ENCODE measurements at places on chromosomes 3 and 15.

DNA sequence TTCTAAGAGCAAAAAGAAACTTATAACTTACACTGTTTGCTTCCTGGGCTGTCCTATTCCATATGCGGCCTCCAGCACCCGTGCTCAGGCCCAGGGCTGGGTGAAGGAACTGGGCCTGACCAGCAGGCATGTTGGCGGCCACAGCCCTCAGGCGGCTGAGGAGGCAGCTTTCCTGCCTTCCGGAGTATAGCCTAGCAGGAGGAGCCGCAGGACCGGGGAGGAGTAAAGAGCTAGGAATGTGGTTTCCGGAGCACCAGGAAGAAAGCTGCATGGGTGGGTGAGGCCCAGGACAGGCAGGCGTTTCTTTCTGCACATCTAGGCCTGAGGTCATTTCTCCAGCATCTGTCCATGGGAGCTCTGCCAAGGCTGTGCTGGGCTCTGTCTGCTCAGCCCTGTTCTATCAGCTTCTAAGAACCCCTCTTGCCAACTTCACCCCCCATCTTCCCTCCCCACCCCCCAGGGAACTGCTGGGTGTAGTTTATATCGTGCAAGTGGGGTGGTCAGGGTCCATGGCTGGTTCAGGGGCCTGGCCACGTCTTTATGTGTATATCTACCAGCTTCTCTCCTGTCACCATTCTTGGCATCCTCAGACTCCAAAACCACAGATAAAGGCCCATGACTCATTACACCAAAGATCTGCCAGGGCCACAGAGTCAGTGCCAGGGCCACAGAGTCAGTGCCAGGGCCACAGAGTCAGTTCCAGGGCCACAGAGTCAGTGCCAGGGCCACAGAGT is 7.8 kb upstream of the KIF7 start:
- no peak for DNase-seq

DNA sequence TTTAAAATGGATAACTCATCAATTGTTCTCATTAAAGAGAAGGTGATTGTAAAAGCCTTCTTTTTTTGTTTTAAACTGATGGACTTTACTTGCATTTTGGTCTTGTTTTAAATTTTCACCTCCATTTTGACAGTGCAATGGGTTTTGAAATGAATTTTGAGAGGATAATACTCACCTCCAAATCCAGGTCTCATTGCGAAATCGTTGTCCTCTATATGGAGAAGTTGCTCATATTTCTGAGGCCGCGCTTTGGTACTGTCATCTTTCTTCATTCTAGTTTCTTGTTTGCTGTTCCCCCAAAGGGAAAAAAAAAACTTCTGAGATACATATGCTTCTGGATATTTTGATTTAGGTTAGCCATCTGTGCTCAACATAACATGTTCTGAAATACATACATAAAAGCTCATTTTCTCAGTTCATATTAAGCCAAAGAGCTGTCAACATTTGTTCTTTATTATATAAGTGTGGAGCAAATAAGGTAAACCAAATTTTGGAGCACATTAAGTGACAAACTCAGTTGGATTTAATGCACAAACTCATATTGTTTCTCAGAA is 9.6 kb downstream of the GABRR3 start:
- DNase-seq: no peak

- DNase-seq: no peak
Observed at GRCh38 chr15:44286814-44287452, 1.6 kb upstream of the GOLM2 start.

DNA sequence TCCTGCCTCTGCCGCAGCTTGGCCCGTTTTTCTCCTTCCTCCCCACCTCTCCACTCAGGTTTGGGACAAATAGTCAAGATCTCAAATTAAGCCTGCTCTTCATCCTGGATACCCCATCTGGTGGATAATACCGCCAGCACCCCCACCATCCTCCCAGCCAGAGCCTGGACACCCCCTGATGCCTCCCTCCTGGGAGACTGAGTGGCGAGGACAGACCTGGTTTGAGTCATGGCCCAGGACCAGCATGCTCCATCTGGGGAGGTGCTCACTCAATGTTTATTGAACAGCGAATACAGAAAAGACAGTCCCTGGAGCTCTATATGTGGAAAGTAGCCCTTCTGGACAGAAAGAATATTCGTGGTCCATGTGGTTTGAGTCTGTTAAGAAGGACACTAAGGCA is 23.3 kb downstream of the CTSH start:
- DNase-seq: no peak

DNA sequence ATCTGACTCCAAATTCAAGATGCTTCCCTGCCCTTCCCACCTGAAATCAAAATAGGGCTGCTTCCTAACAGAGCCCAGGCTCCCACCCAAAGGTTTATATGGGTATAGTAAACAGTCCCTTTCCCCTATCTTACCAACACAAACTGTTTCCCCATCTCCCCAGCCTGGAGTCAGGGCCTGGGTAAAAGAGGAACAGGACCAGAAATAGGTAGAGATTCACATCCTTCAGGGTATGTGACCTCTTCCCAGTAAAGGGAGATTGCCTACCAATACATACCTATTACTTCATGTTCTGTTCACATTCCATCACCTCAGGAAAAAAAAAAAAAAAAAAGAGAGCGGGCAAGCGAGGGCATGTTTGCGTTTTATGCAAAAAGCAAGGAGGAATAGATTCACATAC is 9.7 kb upstream of the SHF start:
- no peak for DNase-seq
